Fibroblast of the aortic adventitia (primary cell): ENCODE measurements at places on chromosomes 7 and 10.
A peak's percentile ranks its signal among the peaks of the same experiment; 100 is the strongest.

- DNase-seq = no peak
Observed at GRCh38 chr10:572696-573095, 116.8 kb downstream of the DIP2C start.

GRCh38 chr7:1674161-1675035 is 4.3 kb downstream of the ELFN1 start:
- no peak for DNase-seq

DNA sequence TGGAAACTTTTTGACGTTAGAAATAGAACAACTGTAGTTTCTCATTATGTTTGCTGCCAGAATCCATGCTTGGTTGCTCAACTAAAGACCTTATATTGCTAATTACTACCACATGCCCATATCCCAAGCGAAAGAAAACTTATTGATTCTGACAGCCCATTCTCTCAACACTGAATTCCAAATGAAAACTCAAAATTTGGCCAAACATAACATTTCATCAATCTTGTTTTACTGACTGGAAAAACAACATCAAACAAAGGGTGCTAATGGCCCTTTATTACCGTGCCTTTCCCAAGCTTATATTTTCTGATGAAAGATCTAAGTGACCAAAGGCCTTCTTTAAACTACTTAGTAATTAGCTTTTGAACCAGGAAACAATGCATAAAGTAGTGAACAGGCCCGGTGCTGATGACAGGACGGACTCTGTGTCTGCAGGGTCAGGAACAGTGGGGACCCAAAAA is 531.8 kb downstream of the KCNMA1 start:
- peak; percentile 96 for DNase-seq

DNA sequence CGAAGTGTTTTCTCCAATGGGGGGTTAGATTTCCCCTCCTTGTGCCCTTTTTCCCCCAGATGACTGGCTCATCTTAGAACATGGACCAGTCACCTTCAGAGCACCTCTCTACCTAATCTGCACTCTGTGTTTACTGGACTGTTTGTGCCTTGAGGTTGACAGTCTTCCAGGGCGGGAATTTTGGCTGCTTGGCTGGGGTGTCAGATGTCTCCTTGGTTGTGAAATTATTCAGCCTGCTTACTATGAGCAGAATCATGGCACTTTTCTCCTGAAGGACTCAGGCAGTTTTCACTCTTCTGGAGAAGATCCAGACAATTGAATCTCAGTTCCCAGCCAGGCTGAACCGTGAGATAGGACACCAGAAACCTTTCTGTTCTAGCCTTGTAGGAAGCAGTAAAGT is 60.3 kb upstream of the NFKB2 start:
- peak; percentile 56 for DNase-seq

DNA sequence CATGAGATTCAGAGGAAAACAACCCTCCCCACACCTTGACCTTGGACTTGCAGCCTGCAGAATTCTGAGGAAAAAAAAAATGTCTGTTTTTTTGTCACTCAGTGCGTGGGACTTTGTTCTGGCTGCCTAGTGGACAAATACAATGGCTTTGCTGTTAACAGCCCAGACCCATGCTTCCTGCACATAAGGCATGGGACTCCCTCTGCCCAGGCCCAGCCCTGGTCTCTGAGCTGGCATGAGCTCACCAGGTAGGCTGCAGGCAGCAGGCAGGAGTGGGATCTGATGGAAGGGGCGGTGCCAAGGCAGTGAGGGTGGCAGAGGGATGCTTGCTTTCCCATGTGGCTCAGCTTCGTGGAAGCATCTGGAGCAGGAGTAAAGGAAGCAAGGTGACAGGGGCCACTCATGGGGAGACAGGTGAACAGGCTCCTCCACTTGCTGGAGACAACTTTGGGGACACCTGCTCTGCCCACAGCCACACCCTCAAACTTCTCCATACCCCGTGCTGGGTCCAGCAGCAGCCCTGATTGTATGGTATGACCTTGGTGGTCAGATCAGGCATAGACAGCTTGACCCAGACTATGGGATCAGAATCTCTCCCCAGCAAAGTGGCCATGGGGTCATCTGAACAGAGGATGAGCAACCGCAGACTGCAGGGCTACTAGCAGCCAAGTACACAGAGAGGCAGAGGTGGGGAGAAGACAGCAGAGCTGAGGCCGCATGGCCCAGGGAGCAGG is 27.0 kb downstream of the ANXA8 start:
- DNase-seq = no peak

GRCh38 chr10:23293145-23293724 is 51.4 kb downstream of the C10orf67 start:
- DNase-seq = peak; percentile 30

DNA sequence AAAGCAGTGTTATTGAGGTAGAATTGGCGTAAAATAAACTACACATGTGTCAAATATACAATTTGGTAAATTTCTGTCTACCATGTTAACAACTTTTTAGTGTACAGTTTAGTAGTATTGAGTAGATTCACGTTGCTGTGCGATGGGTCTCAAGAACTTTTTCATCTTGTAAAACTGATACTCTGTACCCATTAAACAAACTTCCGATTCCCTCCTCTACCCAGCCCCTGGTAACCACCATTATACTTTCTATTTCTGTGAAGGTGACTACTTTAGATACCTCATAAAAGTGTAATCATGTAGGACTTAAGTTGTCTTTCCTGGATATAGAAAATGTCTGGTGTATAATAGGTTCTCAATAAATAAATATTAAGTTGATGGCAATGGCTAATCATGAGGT is 408.5 kb upstream of the POT1 start:
- no peak for DNase-seq

DNA sequence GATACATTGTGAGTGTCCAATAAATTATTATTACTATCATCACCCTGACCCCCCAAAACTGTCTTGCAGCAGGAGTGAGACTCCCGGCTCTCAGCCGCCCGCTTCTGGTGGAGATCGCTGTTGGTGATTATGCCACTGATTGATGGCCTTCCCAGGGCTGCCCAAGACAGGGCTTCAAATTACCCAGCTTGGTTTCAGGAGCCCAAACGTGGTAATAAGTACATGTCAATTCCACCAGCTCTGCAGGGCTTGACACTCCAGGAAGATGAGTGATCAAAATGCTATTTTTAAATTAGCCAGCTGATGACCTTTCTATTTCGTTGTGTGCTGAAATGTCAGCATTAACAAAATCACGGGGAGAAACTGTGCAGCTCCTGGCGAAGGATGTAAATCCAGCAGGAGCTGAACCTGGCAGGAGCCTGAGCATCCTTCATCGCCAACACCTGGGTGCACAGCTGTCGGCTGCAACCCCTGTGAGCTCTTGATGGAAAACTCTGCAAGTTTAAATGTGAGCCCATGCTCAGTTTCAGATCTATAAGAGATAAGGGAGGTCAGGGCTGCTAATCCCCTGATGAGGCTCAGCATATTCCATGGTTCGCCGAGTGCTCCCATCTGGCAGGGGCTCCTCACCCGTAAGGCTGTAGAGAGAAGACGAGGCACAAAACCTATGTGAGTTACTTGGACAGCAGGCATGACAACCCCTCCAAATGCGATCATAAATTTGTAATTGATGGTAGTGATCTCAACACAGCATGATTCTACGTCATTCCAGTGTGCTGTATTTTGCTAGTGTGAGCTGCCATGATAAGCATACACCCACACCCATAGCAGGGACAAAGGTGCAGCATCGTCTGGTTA is 446.3 kb downstream of the TCERG1L start:
- no peak for DNase-seq

- DNase-seq = peak; percentile 88
Observed at GRCh38 chr10:35300063-35300699, 36.1 kb upstream of the CCNY start.

GRCh38 chr10:13528875-13529713 is at the start of gene BEND7:
Gene BEND7 (minus strand): TSS chr10:13529014. CDS start chr10:13528533, 481 bp downstream.
- no peak for DNase-seq

DNA sequence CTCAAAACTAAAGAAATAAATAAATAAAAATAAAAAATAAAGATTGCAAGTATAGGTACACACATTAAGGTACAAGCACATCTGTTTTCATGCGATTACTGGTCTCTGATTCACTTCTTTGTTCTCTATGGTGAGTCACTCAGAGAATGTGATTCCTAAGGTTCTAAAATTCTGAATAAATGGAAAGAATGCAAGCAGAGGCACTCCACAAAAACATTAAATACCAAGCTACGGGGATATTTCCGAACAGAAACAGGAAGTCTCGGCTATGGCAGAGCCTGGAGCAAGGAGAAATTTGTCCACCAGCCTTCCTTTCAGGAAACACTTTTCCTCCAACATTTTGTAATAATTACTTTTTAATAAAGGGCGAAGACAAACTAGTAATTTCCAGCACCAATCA is 1.4 kb downstream of the VOPP1 start:
- peak; percentile 84 for DNase-seq

GRCh38 chr7:102925976-102926782 is 13.4 kb downstream of the LRRC17 start:
- DNase-seq = peak; percentile 63

- no peak for DNase-seq
Observed at GRCh38 chr7:158068853-158069252, 518.8 kb downstream of the PTPRN2 start.
